ENCODE measurements at places on chromosomes 5 and 9.

- DNase-seq: no peak
These were observed 789 bp downstream of the COL27A1 start for GRCh38 chr9:114155995-114156656.

DNA sequence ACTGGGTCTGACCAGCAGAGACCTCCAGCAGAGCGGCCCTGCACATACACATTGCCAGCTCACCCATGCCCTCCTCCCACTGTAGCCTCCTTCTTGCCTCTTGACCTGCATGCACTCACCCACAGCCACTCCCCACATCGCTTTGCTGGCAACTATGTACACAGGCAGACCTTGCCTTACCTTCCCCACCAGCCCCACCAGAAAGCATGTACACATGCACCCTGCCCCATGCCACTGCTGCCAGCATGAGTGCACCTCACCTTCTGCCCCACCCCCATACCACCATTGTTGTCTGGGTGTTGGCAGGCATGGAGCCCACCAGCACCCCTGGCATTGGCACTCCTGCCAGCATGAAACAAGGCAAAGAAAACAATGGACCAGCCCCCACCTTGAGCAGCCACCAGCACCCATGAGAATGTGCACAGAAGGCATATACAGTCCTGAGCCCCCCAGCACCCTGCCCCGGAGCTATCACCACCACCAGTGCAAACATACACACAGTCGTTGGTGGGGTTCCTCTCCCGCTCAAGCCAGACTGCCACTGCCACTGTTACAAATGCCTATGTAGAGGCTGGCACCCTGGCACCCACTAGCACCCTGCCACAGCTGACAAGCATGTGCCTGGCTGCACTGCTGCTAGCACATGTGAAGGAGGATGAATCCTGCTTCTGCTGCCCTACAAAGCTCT, 171.4 kb upstream of the NR4A3 start:
- no peak for DNase-seq

DNA sequence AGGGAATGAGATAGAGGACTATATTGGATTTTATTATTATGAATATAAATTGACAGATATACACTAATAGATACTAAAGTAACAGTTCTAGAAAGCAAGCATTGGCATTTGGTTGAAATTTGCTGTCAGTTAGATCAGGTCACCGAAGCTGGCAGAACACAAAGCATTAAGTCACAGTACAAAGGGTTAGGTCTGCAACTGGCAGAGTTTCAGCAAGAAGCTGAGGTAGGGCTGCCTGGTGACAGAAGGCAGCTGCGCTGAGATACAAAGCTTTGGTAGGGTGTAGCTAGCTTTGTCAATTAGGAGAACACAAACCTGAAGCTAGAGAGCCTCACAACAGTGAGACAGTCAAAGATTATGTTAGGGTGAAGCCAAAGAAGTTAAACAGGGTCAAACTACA, 6.3 kb upstream of the CSNK1G3 start:
- DNase-seq: no peak

- DNase-seq: no peak
These were observed 176.6 kb downstream of the ZNF462 start for GRCh38 chr9:107039542-107039941.

DNA sequence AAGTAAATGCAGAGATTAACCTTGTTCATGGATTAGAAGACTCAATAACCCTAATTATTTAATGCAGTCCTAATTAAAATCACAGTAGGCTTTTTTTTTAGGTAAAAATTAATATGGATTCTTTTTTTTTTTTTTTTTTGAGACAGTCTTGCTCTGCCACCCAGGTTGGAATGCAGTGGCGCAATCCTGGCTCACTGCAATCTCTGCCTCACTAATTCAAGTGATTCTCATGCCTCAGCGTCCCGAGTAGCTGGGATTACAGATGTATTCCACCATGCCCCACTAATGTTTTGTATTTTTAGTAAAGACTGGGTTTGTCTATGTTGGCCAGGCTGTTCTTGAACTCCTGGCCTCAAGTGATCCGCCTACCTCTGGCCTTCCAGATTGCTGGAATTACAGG, 40.6 kb downstream of the DENND4C start:
- no peak for DNase-seq

DNA sequence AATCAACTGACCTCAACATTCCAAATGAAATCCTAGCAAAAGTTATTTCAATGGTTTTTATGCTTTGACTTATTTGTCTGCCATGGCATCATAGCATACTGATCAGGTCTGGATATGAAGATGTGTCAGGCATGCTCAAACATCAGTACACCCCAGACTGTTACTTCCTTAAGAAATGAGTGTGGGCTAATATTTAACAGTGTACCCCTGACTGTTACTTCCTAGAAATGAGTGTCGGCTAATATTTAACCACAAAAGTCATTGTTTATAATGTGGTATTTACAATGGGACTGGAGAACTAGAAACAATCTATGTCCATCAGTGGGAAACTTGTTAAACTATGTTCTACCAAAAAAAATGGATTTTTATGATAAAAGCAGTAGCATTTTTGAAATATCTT, 38.1 kb upstream of the HNRNPA0 start:
- no peak for DNase-seq

GRCh38 chr9:504921-505740, 290.5 kb downstream of the DOCK8 start:
- no peak for DNase-seq

GRCh38 chr5:131647048-131647769, 12.2 kb upstream of the RAPGEF6 start:
- no peak for DNase-seq

- DNase-seq: no peak
These were observed 361.6 kb downstream of the ICE1 start for GRCh38 chr5:5784101-5784500.

DNA sequence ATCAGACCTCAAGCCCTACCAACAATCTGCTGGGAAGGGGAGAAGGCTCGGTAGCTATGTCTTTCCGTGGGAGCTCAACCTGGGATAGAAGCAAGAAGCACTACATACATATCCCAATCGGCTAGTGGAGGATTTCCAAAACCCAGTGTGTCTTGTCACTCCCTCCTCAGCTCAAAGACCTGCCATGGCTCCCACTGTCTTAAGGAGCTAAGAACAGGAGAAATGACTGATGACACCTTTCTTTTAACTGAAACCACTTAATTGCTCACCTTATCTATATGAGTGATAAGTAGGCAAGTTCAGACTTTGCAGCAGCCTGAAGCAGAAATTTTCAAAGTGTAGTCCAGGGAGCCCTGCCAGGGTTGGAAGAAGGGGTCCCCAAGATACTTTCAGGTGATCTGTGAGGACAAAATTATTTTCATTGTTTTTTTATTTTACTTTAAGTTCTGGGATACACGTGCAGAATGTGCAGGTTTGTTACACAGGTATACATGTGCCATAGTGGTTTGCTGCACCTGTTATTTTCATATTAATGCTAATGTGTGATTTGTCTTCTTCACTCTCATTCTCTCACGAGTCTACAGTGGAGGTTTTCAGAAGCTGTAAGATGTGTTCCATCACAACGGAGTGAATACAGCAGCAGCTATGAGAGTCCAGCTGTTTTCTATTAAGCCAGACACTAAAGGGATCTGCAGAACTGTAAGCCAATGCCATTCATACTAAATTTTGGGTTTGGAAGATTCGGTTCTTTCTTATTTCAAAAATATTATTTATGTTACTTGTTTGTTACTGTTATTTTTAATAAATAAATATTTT, 41.4 kb downstream of the PAX5 start:
- no peak for DNase-seq

GRCh38 chr9:116549786-116550660, 137.1 kb upstream of the TRIM32 start:
- DNase-seq: no peak

All from GF-D8 (cell line).